ENCODE measurements at places on chromosomes 4 and X. TPM values are rescaled to one million over a fixed set of nuclear protein-coding genes. Genes with fewer than 3 reads are reported as not detected.

Gene ALAS2
- total RNA-seq: not detected

Gene TMSB15A
- 213 TPM for total RNA-seq

Gene CASP6
- 15.0 TPM for total RNA-seq

Gene CFAP47
- total RNA-seq: 0.17 TPM

Gene STIM2
- total RNA-seq: 28.2 TPM

Gene SPOCK3
- total RNA-seq: 26.8 TPM

Gene GPRIN3
- total RNA-seq: 94.3 TPM

Gene MAGEA10
- not detected for total RNA-seq

Gene NR0B1
- not detected for total RNA-seq

Gene HHIP
- total RNA-seq: 9.7 TPM

Gene RASGEF1B
- 108 TPM for total RNA-seq

Data from glutamatergic neuron (in vitro differentiated cells).